ENCODE measurements at places on chromosomes 2 and 18.

GRCh38 chr2:73283545-73284295, 558 bp downstream of the FBXO41 start:
- DNase-seq = no peak

DNA sequence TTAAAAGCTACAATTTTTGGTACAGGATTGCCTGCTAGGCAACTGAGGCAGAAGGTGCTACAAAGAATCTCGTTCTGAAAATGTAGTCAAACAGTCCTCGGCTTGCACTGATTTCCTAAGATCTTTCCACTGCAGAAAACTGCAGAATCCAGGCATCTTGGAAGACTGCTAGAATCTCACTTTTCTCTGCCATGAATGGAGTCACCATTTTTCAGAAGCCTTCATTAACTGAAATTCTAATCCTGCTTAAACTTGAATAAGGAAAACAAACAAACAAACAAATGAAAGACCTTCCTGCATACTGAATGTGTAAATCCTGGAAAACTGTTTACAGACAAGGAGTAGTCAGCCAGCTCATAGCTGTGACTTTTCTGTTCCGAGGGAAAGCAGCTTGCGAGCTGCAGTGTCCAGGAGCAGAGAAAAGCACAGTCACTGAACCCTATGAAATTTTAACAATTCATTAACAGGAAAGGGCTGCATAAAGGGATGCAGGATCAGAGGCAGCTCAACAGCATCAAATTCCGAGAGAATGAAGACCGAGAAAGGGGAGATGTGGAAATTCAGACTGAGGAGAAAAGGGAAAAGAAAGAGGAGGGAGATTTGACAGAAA, 210.5 kb upstream of the PIK3C3 start:
- DNase-seq = no peak

DNA sequence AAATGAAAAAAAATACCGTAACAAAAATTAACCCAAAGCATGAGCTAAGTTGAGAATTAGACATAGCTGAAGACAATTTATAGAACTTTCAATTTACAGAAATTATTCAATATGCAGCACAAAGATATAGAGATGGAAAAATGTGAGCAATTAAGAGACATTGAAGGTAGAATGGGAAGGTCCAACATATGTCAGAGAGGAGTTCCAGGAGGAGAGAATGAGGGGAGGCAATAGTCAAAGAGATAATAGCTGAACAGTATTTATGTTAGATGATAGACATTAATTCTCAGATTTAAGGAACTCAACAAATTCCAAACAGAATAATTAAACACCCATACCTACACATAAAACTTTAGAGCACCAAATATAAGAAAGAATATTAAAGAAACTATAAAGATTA, 103.0 kb upstream of the MSTN start:
- DNase-seq = no peak

DNA sequence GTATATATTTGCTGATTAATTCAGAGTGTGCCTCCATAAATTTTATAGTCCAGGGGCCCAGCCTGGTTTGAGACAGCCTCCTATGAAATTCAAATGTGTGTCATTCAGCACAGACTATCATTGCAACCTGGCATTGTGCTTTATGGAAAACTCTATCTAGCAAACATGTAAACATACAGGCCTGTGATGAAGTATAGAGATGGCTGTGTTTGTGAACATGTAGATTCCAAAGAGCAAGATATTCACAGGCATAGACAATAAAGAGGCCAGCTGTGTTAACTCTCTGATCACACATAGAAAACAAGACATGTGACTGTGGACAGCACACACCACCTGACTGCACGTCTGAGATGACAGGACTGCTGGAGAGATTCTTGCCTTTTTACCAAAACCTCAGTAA, 297.9 kb downstream of the EN1 start:
- no peak for DNase-seq

DNA sequence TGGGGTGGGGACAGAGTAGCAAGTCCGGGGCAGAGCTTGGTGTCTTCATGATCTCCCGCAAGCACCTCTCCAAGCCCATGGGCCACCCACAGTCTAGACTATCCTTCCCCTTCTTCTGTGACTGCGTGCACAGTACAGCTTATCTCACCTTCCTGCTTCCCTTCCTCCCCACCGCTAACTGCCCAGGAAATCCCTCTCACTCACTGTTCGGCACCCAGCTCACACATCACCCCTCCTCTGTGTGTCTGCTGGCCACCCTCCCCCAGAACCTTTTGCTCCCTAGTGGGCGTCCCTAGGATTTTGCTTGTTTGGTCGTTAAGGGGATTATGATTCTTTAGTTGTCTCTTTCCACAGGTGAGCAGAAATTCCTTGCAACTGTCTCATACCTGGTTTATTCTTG, 31.5 kb upstream of the SMAD7 start:
- no peak for DNase-seq

- no peak for DNase-seq
Measured at GRCh38 chr2:113216321-113216720, 42.5 kb downstream of the PSD4 start.

- DNase-seq = no peak
Measured at GRCh38 chr18:56298935-56299334, 339.5 kb downstream of the TXNL1 start.

GRCh38 chr18:71131918-71132317, 843.1 kb downstream of the SOCS6 start:
- no peak for DNase-seq

- DNase-seq = no peak
Measured at GRCh38 chr2:172639823-172640222, 83.9 kb downstream of the PDK1 start.

GRCh38 chr18:27579364-27579763, 394.3 kb upstream of the CHST9 start:
- no peak for DNase-seq

DNA sequence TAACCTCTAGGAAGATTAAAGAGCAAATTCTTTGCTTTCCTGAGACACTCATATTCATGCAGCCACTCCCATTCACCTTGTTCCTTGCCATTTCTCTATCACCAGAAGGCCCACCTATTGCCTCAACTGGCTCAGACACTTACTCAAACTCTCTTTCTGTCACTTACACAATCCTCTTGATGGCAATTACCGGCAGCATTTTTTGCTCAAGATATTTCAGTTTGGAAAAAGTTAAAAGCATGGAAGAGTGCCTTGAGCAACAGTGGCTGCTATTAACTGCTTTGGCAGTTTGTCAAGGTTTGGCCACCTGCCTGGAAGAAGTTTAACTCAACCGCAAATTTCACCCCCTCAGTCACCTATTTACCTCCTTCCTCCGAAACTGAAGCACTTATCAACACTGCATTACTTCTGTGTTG, 1104.0 kb upstream of the PIK3C3 start:
- no peak for DNase-seq

GRCh38 chr2:4976407-4976806, 715.8 kb upstream of the SOX11 start:
- DNase-seq = no peak
